ENCODE measurements at places on chromosomes 1 and 21. TPM values are rescaled to one million over a fixed set of nuclear protein-coding genes. Genes with fewer than 3 reads are reported as not detected.

DNA sequence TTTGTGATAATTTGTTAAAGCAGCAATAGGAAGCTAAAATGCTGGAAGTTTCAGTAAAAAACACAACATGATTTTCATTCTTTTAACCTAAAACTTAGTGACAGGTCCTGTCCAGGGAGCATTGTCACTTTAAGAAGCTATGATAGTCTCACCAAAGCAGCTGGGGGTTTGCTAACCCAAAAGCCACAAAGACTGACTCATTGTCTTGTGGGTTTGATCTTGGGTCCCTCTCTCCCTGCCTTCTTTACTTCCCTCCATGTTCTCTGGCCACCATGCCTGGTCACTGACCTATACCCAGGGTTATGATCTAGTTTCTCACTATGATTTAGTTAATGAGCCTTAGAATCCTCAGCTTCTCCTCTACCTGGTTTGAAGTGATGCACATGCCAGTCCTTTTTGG, 213.5 kb upstream of the PTGFR start:
- peak; percentile 43 for DNase-seq

DNA sequence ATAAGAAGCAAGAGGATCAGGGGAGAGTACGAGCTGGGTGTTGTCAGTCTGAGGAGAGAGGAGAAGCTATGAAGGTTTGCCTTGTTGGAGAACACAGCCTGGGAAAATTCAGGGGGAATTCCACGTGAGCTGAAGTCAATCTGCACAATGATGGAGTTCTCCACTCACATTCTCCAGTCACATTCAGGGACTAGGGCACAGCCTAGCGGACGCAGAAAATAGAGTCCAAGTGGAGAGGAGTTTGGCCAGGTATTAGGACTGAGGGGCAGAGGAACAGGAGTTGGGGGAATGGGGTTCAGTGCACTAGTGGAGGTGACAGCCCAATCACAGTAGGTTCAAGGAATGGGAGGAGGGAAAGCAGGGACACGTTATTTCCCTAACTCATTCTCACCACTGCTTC, 124.0 kb downstream of the KCNH1 start:
- no peak for DNase-seq

GRCh38 chr1:29855561-29856160, 619.3 kb downstream of the PTPRU start:
- DNase-seq: no peak

GRCh38 chr1:151832318-151832980, 847 bp upstream of the RORC start:
- no peak for DNase-seq

GRCh38 chr1:228043281-228043848, 36.6 kb downstream of the WNT3A start:
- DNase-seq: peak; percentile 45

GRCh38 chr1:76191561-76191960, 117.0 kb downstream of the ST6GALNAC3 start:
- DNase-seq: no peak

DNA sequence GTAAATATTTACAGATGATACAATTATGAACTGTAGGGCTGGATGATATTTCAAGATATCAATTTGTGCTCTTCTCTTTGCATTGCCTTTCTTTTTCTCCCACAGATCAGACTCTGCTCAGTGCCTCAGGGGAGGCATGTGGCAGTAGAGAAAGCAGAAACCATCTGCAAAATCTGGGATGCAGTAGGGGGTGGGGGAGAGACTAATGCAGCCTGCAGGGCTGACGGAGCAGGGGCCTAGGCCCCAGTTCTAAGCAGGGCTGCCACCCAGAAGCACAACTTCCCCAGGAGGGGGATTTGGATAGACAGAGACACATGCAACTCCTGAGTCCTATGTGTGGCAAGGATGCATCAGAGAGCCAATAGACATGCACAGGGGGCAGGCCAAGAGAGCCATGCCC, 511.6 kb downstream of the SMYD3 start:
- no peak for DNase-seq

DNA sequence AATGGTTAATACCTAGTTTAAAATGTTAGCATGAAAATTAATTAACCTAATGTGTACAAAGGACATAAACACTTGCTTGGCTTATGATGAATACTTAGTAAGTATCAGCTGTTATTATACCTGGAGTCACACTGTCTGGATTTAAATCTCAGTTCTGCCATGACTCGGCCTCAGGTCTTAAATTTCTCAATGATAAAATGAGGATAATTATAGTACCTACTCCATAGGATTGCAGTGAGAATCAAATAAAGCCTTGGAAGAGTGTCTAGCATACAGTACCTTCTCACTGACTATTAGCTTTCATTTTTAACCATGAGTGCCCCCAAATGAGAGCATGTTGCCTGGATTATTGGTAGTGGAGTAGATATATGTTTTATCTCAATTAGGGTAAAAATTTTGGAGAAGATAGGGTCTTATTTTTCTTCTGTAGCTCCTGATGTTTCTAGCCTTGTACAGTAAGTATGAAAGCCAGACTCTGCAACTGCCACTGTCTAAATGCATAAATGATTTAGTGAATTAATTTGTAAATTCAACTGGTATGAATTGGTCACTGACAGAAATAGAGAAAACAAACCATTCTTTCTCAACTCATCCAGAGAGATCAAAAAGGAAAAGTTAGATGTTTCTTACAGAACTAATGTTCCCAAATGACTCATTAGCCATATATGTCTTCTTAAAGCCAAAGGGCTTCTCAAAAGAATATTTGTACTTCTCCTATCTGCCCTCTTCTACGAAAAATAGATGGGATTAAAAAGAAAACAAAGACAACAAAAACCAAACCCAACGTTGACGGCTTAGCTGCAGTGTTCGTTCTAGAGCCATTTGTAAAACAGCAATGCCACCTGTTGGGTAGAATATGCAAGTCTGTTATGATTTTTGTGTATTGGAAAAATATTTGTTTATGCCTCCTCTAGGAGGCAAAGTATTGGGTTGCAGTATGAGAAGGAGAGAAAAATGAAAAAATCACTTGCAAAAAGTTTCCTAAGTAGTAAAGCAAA, 53.8 kb upstream of the MROH9 start:
- DNase-seq: peak; percentile 25

DNA sequence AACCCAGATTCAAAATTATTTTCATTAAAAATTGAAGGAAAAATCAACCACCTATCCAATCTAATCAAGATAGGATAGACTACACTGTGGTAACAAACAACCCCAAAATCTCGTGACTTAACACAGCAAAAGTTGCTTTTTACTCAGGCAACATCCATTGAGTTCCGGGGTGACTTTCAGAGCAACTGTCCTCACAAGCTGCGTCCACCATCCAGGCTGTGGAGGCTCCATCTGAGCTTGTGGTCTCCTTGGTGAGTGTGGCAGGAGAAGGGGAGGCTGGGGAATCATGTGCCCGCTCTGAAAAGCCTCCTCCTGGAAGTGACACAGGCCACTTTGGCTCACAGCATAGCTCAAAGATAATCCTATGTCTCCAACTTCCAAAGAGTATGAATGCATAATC, 52.4 kb downstream of the CD2 start:
- no peak for DNase-seq

DNA sequence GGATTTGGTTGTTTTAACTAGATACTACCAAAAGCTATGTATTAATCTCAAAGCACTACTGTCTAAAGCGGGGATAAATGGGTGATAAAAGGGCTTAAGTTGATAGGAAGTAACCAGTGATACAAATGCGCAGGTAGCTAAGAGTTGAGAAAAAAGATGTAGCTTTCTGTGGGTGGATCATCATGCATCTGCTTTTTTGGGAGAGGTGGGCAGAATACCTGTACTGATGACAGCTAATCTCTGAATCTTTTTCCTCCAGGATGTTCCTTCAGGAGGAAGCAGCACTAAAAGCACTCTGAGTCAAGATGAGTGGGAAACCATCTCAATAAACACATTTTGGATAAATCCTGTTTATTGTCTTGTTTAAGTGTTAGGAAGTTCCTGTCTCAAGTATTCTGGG, 1.2 kb downstream of the RPS27 start:
- no peak for DNase-seq

DNA sequence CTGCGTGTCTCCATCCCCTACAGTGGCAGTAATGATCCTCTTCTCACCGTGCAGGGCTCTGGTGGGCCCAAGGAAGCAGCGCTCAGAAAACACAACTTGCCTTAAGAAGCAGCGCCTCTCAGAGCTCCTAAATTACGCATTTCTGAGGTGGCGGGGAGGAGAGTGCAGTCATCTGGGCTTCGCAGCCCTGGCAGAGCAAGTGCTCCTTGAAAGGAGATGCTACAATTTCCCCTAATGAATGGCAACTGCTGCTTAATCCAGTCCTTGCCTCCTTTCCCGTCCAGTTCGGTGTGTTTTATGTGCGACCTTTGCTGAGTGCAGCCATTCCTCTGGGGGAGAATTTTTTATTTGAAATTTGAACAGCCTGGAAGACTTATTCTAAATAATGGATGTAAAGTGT, 287.3 kb downstream of the PTPRU start:
- DNase-seq: no peak

CNKSR1 gene
- total RNA-seq: 19.1 TPM

PTTG1IP gene
- 116 TPM for total RNA-seq

HENMT1 gene
- total RNA-seq: 2.2 TPM

CFAP45 gene
- total RNA-seq: 1.3 TPM

SPRR1A gene
- total RNA-seq: 7.7 TPM
